HEK293T (cell line): ENCODE measurements at places on chromosomes 1 and 21.

GRCh38 chr1:43044572-43045361 is 86.1 kb upstream of the SLC2A1 start:
- no peak for DNase-seq

DNA sequence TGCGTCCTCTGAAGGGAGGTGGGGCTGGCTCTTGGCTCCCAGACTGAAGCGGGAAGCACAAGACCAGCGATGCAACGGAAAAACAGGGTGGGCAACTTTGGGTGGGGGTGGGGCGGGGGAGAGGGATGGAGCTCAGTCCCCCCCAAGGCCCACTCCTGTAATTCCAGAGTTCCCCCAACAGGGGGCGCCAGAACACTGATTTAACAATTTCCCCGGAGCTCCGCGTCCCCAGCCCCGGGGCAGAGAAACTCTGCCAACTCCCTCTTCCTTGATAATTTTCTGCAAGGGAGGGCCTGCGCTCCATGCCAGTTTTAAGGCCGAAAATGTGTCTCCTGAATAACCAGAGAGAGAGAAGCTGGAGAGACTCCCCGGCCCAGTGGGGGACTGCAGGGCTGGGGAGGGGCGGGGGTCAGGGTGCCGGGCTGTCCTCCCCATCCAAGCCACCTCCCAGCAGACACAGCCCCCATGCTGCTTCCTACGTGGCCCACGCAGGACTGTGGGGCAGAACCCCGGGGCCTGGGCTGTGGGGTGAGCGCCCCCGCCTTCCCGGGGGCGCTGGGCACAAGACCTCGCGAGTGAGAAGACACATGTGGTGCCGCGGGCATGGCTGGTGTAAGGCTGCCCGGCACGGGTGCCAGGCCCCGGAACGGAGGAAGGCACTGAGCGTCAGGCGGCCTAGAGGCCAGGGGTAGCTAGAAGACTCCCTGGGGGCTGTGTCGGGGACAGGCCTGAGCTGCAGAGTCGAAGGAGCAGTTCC is 51.4 kb downstream of the KIF21B start:
- DNase-seq, result peak; percentile 89

GRCh38 chr1:208026880-208027438 is 116.0 kb upstream of the CD34 start:
- DNase-seq, result no peak

DNA sequence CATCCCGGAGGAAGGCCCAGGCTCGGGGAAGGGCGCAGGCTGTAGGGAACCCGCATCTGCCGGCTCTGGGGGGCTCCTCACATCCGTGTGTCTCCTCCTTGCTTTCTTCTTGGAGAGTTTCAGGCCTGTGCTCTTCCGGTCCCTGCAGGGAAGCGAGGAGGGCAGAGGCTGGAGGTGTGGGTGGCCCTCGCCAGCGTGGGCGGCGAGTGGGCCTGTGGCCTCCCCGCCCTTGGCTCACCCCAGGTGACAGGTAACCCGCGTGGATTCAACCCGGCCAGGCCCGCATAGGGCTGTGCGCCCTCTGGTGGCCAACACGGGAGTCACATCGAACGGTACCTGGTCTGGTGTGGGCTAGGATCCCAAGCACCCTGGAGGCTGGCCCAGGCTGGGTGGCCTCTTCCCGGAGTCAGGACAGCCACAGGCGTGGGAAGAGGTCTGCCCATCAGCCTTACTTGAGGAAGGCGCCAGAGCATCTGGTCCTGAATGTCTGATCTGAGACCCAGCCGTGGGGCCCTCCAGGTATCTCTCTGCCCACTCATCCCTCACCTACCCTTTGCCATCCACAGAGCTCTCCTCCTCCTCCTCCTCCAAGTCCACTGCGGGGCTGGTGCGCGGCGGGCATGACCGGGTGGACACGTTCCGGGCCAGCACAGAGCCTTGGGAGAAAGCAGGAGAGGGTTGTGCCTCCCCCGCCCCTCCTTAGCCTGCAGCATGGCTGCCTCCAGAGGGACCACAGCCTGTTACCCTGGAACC is 9.6 kb upstream of the TNFRSF25 start:
- DNase-seq, result peak; percentile 81

DNA sequence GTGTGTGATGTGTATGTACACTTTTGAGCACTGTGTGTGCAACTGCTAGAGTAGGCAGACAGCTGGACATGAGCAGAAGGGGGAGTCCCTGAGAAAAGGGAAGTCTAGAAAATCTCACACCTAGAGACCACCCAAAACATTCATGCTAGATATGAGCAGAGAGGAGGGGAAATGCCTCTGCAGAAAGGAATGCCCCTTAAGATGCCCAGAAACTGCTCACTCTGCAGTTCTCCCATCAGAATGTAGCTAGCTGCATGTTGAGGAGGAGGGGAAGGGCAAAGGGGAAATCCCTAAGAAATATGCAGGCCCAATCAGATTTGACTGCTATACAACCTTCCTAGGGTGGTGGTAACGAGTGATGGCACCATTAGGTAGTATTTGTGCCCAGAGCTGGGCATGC is 31.8 kb upstream of the MAGOH start:
- no peak for DNase-seq

GRCh38 chr21:38267136-38267755 is 10.5 kb downstream of the KCNJ15 start:
- DNase-seq, result no peak

DNA sequence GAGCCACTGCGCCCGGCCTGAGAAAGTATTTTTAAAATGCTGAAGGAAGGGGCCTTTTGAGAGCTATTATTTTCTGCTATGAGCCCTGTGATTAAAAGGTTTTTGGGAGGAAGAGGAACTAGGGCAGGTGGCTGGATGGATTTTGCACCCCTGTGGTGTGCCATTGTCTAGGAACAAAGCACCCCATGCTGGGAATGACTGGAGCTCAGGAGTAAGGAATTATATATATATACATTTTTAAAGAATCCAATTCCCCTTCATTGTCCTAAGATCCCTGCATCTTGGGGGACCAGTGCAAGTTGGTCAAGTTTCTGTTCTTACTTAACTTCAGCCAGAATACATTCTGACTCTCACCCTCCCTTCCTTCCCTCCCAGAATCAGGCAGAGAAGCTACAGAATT is 91.6 kb downstream of the ZNF648 start:
- DNase-seq, result no peak

- no peak for DNase-seq
These were observed 50.4 kb downstream of the RHOU start for GRCh38 chr1:228785366-228786330.

DNA sequence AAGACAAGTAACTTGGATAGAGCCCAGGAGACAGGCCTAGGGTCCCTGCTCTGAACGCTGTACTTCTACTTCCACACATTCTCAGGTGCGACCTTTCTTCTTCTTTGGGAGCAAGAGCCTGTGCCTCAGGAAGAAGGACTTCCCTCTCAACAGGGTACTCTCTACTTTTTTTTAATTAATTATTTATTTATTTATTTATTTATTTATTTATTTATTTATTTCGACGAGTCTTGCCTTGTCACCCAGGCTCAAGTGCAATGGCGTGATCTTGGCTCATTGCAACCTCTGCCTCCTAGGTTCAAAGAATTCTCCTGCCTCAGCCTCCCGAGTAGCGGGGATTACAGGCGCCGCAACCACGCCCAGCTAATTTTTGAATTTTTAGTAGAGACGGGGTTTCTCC is 361.6 kb downstream of the FAM72C start:
- no peak for DNase-seq

DNA sequence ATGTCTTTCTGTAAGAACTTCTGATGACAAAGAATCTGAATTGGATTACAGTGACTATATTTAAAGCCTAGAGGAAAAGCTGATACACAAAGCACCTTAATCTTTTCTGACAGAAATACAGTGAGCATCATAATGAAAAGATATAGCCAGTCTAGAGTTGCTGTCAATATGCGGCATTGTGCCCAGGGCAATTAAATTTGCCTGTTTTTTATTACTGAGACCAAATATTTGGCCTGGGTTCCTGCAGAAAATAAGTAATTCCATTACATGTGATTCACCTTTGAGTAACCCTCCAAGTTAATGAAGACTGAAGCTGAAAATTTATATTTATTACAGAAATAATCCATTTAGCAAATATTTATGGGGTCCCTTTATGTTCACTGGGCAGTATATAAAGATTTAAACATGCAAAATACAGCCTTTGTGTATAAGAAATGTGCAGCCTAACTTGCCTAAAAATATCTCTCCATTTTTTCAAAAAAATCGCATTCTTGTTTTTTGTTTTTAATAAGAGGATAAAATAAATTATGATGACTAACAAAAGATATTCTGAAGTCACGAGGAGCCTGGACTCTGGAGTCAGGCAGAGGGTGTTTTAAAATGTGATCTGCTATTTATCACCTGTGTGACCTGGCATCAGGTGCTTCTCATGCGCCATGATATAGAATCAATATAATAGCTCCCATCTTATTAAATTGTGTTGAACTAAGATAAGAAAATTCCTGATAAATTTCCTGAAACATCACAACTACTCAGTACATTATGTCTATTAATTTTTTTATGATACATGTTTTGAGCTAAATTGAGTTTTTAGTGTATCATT is 83.6 kb downstream of the SGIP1 start:
- DNase-seq, result no peak

DNA sequence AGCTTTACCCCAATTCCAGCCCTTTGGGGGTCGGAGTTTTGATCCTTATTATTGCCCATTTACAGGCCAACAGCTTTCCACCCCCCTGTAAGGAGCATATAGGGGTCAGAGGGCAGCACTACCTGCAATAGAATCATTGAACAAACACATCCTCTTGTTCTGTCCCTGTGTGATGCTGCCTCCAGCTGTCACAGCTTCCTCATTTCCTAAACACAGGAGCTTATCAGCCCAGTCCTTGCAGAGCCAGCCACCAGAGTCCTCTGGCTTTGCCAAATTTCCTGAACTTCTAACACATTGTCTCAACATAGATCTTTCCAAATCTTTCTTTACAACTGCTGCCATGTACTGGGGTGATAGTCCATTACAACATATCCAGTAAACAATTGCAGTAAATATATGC is 32.8 kb upstream of the PTBP2 start:
- DNase-seq, result no peak

DNA sequence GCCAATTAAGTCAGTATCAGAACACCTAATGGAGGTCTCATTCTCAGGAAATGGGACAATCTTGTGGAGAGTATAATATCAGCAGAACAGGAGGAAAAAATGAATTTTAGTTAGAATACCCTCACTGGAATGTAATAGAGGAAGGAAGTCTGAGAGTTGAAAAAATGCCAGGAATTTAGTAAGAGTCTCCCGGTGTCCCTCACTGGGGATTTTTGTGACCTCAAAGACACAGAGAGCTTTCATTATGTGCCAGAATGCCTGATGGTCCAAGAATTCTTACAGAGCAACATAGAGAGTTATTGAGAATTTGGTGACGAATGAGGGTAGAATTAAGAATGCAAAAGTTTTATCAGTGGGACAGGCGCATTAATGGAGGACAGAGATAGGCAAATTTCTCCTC is 443.5 kb upstream of the B3GALT2 start:
- DNase-seq, result no peak

DNA sequence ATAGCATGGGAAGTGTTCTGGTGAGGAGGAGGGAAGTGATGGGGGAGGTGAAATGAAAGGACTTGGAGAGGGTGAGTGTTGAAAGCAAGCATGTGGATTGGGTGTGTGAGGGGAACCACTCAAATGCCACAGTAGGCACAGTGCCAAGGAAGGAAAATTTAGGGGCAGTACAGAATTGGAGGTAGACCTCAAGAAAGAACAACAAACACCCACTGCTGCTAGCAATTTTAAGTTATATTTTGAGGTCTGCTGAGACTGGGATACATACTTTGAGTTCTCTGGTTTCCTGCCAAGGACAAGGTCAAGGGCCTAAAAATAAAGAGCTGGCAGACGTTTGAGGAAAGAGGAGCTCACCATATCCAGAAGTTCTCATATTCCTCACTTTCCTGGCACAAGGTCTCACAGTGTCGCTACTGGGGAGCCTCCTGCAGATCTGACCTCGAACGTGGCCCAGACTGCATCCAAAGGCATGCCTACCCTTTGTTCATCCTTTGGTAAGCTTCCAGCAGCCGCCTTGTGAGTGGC is 104.0 kb downstream of the BRINP2 start:
- DNase-seq, result no peak

DNA sequence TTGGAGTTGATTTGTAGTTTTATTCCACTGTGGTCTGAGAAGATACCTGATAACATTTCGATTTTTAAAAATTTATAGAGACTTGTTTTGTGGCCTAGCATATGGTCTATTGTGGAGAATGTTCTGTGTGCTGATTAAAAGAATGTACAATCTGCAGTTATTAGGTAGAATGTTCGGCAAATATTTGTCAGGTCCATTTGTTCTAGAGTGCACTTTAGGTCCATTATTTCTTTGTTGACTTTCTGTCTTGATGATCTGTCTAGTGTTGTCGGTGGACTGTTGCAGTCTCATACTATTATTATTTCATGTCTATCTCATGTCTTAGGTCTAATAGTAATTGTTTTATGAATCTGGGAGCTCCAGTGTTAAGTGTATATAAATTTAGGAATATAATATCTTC is 116.8 kb downstream of the NME7 start:
- no peak for DNase-seq

- DNase-seq, result no peak
These were observed 1.7 kb downstream of the PIP5K1A start for GRCh38 chr1:151199873-151200581.
